ENCODE measurements at places on chromosomes 5 and 9.

DNA sequence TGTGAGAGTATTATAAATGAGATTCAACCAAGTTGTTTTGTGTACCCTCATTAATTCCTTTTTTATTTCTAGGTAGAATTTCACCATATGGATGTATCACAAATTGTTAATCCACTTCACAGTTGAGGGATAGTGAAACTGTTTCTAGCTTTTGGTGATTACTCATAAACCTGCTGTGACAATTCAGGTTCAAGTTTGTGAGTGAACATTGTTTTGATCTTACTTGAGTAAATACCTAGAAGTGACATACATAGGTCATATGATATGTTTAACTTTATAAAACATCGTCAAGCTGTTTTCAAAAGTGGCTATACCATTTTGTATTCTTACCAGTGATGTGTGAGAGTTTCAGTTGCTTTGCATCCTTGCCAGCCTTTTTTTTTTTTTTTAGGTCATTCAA lies 112.9 kb downstream of the CAMK4 start:
- DNase-seq = no peak

DNA sequence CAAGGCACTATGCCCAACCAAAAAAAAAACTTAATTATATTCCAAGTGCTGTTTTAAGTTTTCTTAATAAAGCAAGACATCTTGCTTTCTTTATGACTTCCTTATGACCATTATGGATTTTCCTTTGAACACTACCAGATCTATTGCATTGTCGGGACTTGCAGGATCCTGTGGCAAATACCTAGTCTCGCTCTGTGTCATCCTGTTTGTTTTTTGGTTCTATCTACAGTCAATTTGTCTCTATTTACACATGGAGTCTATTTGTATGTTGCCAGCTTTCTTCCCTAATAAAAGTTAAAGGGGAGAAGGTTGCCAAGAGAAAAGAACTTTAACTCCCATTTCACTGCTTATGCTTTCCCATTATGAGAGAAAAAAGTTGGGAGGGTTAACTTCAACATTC lies 4.9 kb downstream of the HINT1 start:
- no peak for DNase-seq

DNA sequence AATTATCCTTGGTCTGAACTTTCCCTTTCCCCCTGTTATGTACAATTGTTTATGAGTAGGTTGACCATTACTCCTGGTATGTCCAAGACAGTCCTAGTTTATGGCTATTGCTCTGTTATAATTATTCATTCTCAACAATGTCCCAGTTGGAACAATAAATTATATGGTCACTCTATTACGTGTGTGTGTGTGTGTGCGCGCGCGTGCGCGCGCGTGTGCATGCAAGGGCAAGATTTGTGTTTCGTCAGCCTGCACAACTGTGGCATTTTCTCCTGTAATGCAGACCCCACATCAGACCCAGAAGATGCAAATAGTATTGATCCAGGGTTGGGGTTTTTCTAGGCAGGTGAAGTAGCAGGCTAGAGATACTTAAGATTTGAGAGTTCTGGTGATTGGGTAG lies 88.4 kb downstream of the ESM1 start:
- no peak for DNase-seq

GRCh38 chr5:74541381-74541781 lies 99.1 kb downstream of the ENC1 start:
- no peak for DNase-seq

GRCh38 chr5:118777189-118777736 lies 211.1 kb downstream of the DTWD2 start:
- DNase-seq = no peak

GRCh38 chr5:152007653-152008335 lies 83.1 kb upstream of the GLRA1 start:
- DNase-seq = no peak

DNA sequence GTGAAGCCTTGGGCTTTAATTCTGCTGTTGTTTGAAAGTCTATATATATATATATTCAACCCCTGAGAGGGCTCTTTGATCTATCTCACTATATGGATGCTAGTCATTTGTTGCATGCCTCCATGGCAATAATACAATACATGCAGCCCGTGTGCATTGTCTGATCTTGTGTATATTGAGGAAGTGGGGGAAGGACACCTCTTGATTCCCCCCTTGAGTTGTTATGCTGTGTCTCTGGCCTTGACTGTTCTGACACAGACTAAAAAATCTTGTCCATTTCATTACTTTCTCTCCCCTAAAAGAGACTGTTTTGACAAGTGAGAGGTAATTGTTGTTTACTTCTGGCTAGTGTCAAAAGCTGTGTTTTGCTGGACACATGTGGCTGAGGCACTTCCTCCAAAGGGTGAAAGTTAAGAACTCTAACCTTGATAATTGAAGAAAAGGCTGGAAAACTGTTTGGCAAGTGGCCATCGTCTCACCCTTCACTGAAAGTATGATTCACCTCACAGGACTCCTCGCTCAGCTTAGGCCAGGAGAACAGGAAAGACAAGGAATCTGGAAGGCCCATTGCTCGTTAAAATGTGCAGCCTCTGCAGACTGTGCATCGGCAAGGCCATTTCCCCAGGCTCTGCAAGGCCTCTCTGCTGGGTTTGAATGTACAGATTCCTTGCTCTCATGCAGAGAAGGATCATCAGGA lies 304.0 kb downstream of the PRELID2 start:
- no peak for DNase-seq

DNA sequence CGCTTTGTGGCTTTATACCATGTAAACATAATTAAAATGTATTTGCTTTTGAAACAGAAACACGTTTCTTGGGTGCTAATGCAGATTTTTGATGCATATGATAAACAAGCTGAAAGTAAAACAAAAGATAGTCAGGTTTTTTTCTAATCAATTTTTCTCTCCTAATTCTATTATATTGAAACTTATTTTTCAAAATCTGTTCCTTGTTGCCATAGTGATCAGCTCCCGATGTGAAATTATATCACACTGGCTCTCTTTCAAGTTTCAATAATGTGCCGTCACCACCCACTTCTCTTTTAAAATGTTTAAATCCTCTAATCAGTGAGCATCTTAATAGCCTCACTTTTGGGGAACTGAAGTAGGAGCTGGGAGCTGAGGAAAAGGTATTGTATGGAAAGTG lies 36.4 kb upstream of the DAPK1 start:
- DNase-seq = no peak

DNA sequence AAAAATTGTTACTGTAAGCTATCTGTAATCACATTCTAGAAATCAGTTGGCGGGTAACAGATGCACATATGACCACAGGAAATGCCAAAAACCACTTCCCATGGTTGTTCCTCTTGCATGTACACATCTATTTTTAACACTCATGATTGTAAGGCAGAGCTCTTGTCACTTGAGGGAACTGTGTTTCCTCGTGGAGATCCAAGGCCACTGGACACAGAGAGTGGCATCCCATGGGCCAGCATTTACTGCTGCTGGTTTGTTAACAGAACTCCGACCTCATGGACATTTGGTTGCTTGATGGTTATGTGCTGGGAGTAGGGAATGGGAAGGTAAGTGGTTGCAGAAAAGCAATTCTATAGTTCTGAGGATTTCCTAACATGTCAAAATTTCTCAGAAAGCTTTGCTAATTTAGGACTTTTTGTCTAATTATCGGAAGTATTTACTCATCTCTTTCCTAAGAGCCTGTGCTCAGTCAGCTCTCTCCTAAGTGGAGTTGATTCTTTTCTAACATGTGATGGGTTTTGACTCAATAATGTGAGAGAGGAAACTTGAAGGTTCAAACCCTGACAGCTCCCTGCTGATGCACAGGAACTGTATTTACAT lies 202.0 kb upstream of the NR3C1 start:
- DNase-seq = no peak

DNA sequence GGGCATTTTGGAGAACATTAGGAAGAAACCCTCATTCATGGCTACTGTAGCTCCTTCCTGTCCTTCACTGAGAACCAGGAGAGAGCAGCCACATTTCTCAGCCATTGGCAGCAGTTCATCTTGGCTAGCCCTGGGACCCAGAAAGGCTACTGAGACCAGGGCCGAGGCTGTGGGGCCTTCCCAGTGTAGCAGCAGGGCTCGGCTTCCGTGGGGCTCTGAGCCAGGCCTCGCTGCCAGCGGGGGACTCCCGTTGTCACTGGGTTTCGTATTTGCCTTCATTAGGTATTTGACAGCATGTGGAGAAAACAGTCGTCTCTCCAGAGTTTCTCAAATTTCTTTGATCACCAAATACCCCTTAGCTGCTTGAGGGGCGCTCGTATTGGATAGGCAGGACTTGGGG lies 37.3 kb upstream of the PRDM12 start:
- no peak for DNase-seq
